ENCODE measurements at places on chromosomes 5 and 9. TPM values are rescaled to one million over a fixed set of nuclear protein-coding genes. Genes with fewer than 3 reads are reported as not detected.

C5orf52 gene
- total RNA-seq = not detected

GFRA3 gene
- 0.17 TPM for total RNA-seq

ZDHHC11 gene
- 28.3 TPM for total RNA-seq

BHMT2 gene
- total RNA-seq = not detected

All from activated T-cell treated with anti-CD3 and anti-CD28 coated beads, Interleukin-2, amount 50 U/mL, for 72 hours (primary cell).